NCI-H187 treated with DMSO at 0.1 percent for 48 hours (cell line): ENCODE measurements at places on chromosomes 16 and 17.

GRCh38 chr17:68484458-68484857 is 27.2 kb upstream of the WIPI1 start:
- no peak for DNase-seq

DNA sequence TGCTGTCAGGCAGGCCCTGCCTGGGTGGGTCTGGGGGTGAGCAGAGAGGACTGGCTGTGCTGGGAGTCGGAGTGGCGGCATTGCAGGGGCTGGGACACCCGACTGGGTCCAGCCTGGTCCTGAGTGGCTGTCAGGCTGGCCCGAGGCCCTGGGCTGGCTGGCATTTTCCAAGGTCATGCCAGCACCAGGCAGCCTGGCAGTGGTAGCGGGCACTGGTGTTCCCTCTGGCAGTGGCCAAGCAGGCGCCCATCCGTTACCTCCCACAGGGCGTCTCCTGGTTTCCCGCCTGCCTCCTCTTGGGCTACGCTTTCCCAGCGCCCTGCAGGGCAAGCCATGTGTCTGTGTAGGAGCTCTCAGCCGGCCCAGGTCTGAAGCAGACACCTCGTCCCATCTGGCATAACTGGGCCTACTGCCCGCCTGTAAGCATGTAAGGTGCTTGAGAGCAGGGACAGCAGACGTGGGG is 5.7 kb upstream of the PKMYT1 start:
- DNase-seq: no peak

GRCh38 chr16:4232541-4233386 is 9.1 kb downstream of the SRL start:
- DNase-seq: no peak

DNA sequence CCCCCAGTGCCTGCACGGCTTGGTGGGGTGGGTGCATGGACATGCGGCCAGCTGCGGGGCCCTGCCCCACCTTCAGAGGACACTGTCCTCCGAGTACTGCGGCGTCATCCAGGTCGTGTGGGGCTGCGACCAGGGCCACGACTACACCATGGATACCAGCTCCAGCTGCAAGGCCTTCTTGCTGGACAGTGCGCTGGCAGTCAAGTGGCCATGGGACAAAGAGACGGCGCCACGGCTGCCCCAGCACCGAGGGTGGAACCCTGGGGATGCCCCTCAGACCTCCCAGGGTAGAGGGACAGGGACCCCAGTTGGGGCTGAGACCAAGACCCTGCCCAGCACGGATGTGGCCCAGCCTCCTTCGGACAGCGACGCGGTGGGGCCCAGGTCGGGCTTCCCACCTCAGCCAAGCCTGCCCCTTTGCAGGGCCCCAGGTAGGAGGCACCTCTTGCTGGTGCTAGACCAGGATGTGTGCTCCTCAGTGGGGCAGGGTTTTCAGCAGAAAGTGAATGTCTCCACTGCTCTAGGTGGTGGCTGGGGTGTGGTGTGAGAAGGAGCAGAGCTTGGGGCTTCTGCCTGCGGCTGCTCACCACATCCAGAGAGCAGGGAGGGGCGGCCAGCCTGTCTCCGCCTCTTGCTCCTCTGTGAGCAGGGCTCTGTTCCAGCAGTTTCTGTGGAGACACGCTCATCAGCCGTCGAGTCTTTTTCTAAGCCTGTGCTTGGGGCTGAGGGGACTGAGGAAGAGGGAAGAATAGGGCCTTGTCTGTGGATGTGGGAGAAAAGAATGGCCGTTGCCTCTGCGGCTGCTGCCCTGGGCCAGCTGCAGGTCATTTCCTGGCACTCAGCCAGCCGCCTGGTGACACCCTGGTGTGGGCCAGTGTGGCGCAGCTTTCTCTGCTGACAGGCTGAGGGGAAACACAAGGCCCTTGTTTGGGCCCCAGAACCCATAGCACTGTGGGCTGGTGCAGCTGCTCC is 2.2 kb downstream of the ZNF276 start:
- DNase-seq: no peak
